ENCODE measurements at places on chromosomes 13 and 19. TPM values are rescaled to one million over a fixed set of nuclear protein-coding genes. Genes with fewer than 3 reads are reported as not detected.

DNA sequence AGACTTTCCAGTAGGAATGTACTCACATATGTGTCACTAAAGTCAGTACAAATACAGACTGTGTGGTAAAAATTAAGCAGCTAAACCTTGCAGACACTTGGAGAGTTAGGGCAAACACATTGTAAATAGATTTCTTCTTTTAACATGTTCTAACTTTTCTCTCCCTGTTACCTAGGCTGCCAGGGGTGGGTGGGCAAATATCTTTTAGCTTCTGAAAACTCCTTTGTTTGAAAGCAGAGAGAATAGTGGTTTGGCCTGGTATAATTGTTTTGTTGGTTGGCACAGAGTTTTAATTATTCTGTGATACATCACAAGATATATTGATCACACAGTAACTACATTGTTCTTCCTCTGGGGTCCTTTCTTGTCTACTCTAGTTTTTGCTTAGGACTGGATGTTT lies 289.8 kb upstream of the DACH1 start:
- no peak for DNase-seq

DNA sequence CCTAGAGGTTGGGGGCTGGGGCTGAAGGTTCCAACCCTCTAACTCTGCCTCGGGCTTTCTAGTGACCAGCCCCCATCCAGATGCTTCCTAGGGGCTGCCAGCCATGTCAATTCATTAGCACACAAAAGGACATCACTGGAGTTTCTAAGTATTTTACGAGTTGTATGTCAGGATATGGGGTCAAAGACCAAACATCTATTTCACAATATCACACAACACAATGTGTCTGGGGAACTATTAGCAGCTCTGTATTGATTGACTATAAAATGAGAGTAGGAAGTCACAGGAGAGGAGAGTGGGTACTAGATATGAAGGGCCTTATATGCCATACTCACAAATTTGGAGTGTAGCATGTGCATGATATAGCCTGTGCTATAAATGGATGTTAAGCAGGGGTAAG lies 42.1 kb downstream of the LPAR6 start:
- DNase-seq = no peak

GRCh38 chr13:97856304-97856675 lies 97.2 kb upstream of the IPO5 start:
- DNase-seq = no peak

GRCh38 chr13:67740871-67741535 lies 510.9 kb upstream of the PCDH9 start:
- DNase-seq = no peak

DNA sequence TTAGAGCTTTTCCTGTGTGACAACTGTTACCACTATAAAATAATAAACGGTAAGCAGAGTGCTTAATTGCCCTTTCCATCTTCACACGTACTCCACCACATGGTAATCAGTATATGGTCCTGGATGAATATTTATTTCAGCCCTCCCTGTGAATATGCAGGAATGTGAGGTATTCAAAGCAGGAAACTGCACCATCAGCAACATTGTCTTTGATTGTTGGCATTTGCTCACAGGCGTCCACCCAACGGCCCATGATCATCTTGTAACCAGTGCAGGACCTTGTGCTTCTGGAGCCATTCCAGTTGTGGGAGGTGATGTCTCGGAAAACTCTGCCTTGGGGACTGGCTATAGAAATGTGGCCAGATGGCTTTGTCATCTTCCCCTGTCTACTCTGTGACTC lies 132.6 kb downstream of the COG6 start:
- no peak for DNase-seq

DNA sequence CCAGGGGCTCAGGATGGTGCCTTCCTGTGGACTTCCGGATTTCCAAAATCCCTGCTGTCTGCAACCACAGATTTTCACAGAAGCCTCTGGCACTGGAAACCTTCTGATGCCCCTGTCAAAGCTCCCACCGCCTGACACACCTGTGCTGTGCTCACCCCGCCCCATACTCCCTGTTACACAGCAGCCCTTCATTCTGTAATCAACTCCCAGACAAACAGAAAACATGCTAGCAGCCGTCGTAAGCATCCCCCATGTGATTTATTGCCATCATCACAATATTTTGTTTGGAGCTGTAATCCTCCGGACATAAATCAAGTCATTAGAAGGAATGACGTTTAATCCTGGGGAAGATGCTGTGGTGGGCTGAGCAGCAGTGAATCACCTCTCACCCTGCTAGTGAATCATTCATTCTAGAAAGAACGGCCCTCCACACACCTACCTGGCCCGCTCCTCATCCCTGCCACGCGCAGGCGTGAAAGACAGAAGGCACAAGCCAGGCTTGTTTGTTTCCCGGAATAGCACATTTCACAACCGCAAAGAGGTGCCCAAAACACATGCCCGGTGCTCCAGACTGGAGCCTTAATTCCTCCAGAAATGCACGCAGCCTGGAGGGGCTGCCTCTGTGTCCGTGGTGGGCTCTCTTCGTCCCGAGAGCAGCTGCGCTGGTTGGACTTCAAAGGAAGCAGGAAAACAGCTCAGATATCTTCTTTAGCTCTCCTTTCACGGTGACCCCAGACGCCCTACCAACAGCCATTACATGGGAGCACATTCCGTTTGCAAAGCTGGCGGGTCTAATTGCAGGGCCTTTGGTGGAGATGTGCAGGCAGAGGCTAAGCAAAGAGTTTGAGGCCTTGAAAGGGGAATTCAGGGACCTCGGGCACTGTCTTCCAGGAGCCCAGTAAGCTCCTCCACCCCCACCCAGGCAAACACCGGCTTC lies 41.3 kb upstream of the KCTD15 start:
- DNase-seq = no peak

- no peak for DNase-seq
These were observed 5.1 kb downstream of the S1PR2 start for GRCh38 chr19:10226021-10226375.

Gene RGCC
- total RNA-seq = 2.4 TPM

GRCh38 chr19:10625003-10625761 lies at the start of gene SLC44A2:
SLC44A2 (plus strand) TSS chr19:10625553; CDS start chr19:10625634, 81 bp downstream.
- peak; percentile 88 for DNase-seq

Gene MAP4K1
- 2.0 TPM for total RNA-seq

- no peak for DNase-seq
These were observed 450.3 kb upstream of the ARGLU1 start for GRCh38 chr13:107018285-107018684.

Gene NTF4
- total RNA-seq = not detected

Gene ZNF285
- total RNA-seq = 2.2 TPM

Gene DAND5
- total RNA-seq = not detected

- peak; percentile 100 for DNase-seq
These were observed 87.7 kb downstream of the DOCK9 start for GRCh38 chr13:98890186-98890585.

Gene CGB3
- total RNA-seq = not detected

- no peak for DNase-seq
These were observed 3.8 kb downstream of the COMMD6 start for GRCh38 chr13:75533861-75534260.

DNA sequence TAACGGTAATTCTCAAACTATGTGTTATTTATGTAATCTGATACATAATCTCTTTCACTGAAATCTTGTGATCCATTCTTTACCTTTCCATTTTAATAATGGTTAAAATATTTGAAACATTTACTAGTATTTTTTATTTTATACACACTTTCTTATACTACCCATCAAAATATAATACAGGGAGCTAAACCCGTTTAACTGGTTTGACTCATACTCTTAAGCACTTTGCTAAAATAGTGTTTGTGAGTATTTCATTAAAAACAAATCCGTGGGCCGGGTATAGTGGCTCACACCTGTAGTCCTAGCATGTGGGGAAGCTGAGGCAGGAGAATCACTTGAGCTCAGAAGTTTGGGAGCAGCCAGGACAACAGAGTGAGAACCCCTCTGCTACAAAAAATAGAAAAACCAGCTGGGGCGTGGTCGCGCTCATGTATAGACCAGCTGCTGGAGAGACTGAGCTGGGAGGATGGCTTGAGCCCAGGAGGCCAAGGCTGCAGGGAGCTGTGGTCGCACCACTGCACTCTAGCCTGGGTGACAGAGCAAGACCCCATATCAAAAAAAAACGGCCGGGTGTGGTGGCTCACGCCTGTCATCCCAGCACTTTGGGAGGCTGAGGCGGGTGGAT lies 43.8 kb upstream of the DCUN1D2 start:
- DNase-seq = no peak

DNA sequence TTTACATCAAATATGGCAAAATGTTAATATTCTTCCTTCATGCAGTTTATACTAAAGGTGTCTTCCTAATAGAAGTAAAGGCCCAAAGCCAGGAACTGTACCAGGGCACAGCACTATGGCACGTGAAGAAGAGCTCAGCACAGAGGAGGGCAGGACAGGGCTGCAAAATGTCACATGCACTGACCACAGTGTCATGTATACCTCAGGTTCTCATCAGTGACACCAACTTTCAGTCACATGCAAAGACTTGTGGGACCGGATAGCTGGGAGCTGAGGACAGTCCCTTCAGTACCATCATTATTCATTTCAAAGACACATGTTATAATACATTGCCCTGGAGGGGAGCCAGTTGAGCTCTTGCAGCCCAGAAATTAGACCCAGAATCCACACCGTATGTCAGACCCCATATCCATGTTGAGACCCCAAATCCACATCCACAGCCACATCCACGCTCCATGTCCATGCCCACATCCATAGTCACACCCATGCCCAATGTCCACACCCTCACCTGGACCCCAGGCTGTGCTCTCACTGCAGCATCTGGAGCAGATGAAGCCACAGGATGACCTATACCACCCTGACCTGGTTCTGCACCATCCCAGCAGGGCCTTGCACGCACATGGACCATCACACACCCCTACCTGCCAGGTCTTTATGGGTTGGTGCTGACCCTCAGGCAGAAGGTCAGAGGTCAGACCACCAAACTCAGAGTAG lies 111.8 kb downstream of the TUBA3C start:
- no peak for DNase-seq

GRCh38 chr19:2666344-2666994 lies 36.0 kb downstream of the GNG7 start:
- no peak for DNase-seq

- no peak for DNase-seq
These were observed 42.7 kb upstream of the ZNF780A start for GRCh38 chr19:40133491-40133890.

DNA sequence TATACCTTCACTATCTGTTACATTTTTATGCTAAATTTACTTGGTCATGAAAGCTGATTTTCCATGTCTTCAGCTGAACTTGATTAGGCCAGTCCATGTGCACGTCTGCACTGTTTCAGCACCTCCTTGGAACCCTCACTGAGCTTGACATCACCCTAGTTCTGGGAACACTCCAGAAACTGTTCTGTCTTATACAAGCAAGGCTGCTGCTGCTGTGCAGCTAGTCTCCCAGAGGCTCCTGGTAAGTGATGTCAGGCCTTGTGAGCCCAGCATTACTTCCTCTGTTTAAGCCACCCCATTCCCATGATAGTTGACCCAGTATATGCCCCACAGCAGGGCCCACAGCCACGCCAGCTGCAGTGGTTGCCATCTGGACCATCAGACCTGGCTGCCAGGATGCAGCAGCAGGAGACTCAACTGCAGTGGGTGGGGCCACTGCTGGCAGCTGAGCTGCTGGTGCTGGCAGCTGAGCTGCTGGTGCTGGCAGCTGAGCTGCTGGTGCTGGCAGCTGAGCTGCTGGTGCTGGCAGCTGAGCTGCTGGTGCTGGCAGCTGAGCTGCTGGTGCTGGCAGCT lies 90.5 kb upstream of the AKAP11 start:
- peak; percentile 28 for DNase-seq

DNA sequence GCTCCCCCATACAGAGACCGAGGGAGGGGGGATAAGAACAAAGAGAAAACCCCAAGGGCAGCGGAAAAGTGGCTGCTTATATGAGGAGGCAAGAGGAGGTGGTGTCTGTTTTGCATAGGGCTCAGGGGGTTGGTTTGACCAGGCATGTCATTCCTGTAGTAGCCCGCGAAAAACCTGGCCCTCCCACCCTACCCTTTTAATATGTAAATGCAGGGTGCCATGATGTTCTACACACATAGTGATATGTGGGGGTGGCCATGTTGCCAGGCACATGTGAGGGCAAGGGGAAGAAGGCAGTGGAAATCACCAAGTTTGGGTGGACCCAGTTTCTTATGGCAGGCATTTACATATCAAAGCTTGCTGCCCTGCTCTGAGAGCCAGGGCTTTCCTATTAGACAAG lies 203.5 kb upstream of the UBL3 start:
- DNase-seq = no peak

DNA sequence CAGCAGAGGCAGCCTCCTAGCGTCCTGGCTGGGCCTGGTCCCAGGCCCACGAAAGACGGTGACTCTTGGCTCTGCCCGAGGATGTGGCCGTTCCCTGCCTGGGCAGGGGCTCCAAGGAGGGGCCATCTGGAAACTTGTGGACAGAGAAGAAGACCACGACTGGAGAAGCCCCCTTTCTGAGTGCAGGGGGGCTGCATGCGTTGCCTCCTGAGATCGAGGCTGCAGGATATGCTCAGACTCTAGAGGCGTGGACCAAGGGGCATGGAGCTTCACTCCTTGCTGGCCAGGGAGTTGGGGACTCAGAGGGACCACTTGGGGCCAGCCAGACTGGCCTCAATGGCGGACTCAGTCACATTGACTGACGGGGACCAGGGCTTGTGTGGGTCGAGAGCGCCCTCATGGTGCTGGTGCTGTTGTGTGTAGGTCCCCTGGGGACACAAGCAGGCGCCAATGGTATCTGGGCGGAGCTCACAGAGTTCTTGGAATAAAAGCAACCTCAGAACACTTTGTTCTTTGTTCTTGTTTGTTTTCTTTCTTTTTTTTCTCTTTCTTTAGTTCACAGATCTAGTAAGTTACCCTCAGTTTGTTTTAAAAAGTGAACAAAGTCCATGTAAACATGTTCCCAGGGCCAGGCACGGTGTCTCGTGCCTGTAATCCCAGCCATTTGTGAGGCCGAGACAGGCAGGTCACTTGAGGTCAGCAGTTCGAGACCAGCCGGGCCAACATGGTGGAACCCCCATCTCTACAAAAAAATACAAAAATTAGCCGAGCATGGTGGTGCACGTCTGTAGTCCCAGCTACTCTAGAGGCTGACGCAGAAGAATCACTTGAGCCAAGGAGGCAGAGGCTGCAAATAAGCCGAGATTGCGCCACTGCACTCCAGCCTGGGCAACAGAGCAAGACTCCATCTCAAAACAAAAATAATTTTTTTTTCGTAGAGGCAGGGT lies 10.2 kb downstream of the ANGPTL4 start:
- peak; percentile 52 for DNase-seq

DNA sequence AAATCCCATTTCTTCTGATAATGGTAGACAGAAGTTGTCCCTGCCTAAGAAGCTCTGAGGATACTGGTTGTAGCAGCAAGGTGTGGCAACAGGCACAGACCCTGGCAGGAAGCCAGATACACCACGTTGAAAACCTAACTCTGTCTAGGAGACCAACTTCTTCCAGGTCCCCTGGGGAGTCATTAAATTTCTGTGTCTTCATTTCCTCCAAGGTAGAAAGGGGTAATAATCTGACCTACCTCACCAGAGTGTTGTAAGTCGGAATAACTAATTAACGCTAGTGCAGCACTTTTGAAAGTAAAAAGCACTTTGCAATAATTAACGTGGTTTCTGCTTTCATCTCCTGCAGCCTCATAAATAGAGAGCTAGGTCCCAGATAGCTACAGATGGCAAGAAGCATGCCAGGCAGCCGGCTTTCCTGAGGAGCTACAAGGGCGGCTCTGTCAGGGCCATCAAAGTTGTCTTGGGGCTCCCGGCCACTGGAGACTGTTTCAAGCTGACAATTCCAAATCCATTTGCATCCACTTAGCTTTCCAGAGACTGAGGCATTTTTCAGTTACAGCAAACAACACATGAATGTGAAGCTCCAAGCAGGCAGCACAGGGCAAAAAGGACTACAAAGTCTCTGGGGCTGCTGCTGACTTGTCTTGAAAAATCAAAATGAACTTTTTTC lies 176.2 kb downstream of the FOXO1 start:
- DNase-seq = no peak

Gene KLK15
- total RNA-seq = not detected

- DNase-seq = no peak
These were observed 559.6 kb upstream of the SPRY2 start for GRCh38 chr13:80900561-80900960.
